Ureter (tissue), 1 donor: ENCODE measurements at places on chromosomes 1 and 21. TPM values are rescaled to one million over a fixed set of nuclear protein-coding genes. Genes with fewer than 3 reads are reported as not detected.

Gene MNDA
- total RNA-seq = 2.1 TPM

Gene S100A1
- not detected for total RNA-seq

Gene RIPPLY3
- total RNA-seq = 0.18 TPM

Gene AVPR1B
- total RNA-seq = not detected

Gene AMY1C
- not detected for total RNA-seq

Gene PRPF38B
- 48.9 TPM for total RNA-seq

Gene RAB7B
- total RNA-seq = 11.7 TPM
